ENCODE measurements at places on chromosomes 7 and 10. TPM values are rescaled to one million over a fixed set of nuclear protein-coding genes. Genes with fewer than 3 reads are reported as not detected.

Gene PHYH
- 10.0 TPM for total RNA-seq

Gene TEX36
- not detected for total RNA-seq

Gene TRIM73
- total RNA-seq, result 0.29 TPM

Gene C7orf25
- total RNA-seq, result 6.1 TPM

Gene SPDYE2
- not detected for total RNA-seq

Gene IRF5
- not detected for total RNA-seq

Gene ASB10
- not detected for total RNA-seq

Gene ZDHHC4
- 41.1 TPM for total RNA-seq

Gene FFAR4
- total RNA-seq, result not detected

Gene PRR15
- 0.43 TPM for total RNA-seq

Gene IDI2
- total RNA-seq, result not detected

Data from placental pericyte (primary cell).